ENCODE measurements at places on chromosomes 7 and 10.

GRCh38 chr7:4805110-4805983 lies 29.9 kb downstream of the AP5Z1 start:
- H3K27me3 ChIP-seq, result no peaks in the 10 kb centered on the region
- DNase-seq, result no peak
- no peak overlapping the region for H3K4me3 ChIP-seq
- H3K4me1 ChIP-seq, result no peaks in the 10 kb centered on the region

DNA sequence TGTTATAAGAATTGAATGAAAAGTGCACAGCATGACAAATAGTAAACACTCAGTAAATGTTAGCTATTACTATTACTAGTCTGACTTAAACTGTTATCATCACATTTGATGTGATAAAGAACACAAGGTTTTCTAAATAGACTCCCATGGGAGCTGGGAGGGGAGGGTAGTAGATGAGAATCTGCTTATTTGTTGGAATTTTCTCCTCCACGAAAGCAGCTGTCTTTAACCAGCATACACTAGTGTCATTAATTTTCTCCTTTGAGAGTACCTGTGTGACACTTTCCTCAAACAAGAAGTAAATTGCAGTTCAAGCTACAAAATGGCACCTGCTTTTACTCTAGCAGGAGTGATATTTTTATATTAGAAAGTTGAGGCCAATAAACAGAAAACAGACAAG lies 200.1 kb downstream of the SKAP2 start:
- no peak overlapping the region for H3K27ac ChIP-seq
- no peaks in the 10 kb centered on the region for H3K4me1 ChIP-seq
- no peaks in the 10 kb centered on the region for H3K36me3 ChIP-seq
- DNase-seq, result no peak

GRCh38 chr10:68560943-68561864 lies 1.1 kb downstream of the TET1 start:
- H3K4me3 ChIP-seq, result peak overlapping the region; percentile 78
- H3K4me1 ChIP-seq, result peaks cover 3% of the 10 kb centered on the region
- no peaks in the 10 kb centered on the region for H3K27me3 ChIP-seq
- no peak for DNase-seq
- H3K27ac ChIP-seq, result no peak overlapping the region

GRCh38 chr7:114818501-114818900 lies 103.4 kb upstream of the MDFIC start:
- H3K27me3 ChIP-seq, result no peaks in the 10 kb centered on the region
- no peak overlapping the region for H3K4me3 ChIP-seq
- H3K4me1 ChIP-seq, result no peaks in the 10 kb centered on the region
- no peak overlapping the region for H3K27ac ChIP-seq

- no peak for DNase-seq
- no peaks in the 10 kb centered on the region for H3K4me1 ChIP-seq
- H3K27ac ChIP-seq, result no peak overlapping the region
- H3K36me3 ChIP-seq, result no peaks in the 10 kb centered on the region
- no peak overlapping the region for H3K4me3 ChIP-seq
Observed at GRCh38 chr10:128337860-128338378, 211.7 kb upstream of the MKI67 start.

- no peak overlapping the region for H3K27ac ChIP-seq
- H3K36me3 ChIP-seq, result no peaks in the 10 kb centered on the region
- no peak for DNase-seq
- H3K4me1 ChIP-seq, result no peaks in the 10 kb centered on the region
Observed at GRCh38 chr10:71029907-71030306, 141.5 kb upstream of the PCBD1 start.

DNA sequence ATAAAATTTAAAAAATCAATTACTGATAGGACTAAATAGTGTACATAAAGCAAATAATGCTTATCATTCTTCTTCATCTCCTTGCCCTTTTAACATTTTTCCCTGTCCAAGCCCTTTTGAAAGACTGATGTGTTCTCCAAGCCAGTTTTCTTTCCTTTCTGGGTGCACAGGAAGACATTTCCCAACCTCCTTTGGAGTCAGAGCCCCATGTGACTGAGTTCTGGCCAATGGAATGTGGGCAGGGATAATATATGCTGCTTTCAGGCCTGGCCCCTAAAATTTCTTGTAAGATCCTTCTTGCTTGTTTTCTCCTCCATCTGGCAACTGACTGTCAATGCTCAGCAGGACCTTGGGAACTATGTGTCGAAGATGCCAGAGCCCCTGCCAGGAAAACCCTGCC lies 197.5 kb downstream of the EMX2 start:
- H3K4me3 ChIP-seq, result no peak overlapping the region
- H3K4me1 ChIP-seq, result 0 out of 2 replicates have a peak, but pooled peaks cover 2% of the 10 kb centered on the region
- no peaks in the 10 kb centered on the region for H3K36me3 ChIP-seq
- H3K27me3 ChIP-seq, result peaks cover 4% of the 10 kb centered on the region
- H3K27ac ChIP-seq, result no peak overlapping the region

- H3K27ac ChIP-seq, result no peak overlapping the region
- DNase-seq, result no peak
- H3K4me1 ChIP-seq, result no peaks in the 10 kb centered on the region
Observed at GRCh38 chr10:49579621-49580020, 30.5 kb upstream of the SLC18A3 start.

DNA sequence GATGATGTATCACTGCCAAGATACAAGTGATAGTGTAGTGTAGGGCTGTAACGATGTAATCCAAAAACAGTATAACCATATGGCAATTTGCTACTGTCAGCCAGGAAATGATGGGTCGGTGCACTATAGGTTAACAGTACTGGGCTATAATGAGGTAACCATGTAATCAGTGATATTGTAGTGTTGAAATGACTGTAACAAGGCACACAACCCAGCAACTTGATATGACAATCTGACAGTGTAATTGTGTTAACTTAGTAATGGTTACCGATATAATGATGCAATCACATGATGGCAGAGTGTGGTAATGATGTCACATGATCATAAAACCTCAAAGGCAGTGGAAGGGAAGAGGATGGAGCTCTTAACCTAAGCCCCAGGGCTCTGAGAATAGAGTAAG lies 73.8 kb upstream of the SLF2 start:
- no peak for DNase-seq
- no peak overlapping the region for H3K4me3 ChIP-seq
- no peaks in the 10 kb centered on the region for H3K36me3 ChIP-seq
- H3K27me3 ChIP-seq, result peaks cover 1% of the 10 kb centered on the region

DNA sequence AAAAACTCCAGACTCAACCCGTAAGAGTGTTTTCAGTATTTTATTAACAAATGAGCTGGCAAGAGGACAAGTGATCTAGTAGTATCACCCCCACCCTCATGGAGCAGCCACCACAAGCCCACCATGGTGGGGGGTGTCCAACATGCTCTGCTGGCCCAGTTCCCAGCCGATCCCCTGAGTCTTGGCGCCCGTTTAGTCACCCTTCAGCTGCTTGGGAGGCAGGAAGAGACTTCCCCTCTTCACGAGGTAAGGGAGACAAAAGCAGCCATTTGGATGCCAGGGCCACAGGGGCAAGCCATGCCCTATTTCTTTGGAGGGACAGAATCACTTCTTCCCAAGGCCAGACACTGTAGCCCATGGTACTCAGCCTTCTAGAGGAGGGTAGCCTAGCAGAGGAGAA lies 54.1 kb downstream of the NOD1 start:
- no peak for DNase-seq
- H3K4me3 ChIP-seq, result no peak overlapping the region
- H3K27me3 ChIP-seq, result no peaks in the 10 kb centered on the region
- H3K27ac ChIP-seq, result no peak overlapping the region
- no peaks in the 10 kb centered on the region for H3K36me3 ChIP-seq

GRCh38 chr10:119177708-119178371 lies 772 bp downstream of the PRDX3 start:
- no peaks in the 10 kb centered on the region for H3K27me3 ChIP-seq
- H3K4me3 ChIP-seq, result peak overlapping the region; percentile 81
- H3K4me1 ChIP-seq, result no peaks in the 10 kb centered on the region
- no peak for DNase-seq

GRCh38 chr7:139523199-139523941 lies at the start of gene CLEC2L:
CLEC2L (plus strand) TSS chr7:139523685; CDS start chr7:139523928, 243 bp downstream.
- no peaks in the 10 kb centered on the region for H3K36me3 ChIP-seq
- H3K4me3 ChIP-seq, result peak within 1 kb of the TSS; percentile 47
- no peak within 1 kb of the TSS for H3K27ac ChIP-seq

DNA sequence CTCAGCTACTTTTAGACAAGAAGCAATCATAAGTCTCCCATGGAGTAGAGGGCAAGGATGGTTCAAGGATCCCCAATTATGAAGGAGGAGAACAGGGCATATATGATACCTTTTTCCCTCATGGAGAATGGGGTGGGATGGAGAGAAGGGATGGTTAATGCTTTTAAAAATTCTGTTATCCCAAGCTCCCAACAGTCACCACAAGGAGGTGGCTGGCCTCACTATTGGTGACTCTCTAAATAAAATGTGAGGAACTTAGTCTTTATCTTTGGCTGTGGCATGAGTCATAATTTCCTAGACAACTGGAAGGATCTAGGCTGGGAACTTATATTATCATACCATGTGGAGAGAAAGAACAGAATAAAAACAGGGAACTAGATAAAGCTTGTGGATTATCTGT lies 297.0 kb downstream of the PHTF2 start:
- no peaks in the 10 kb centered on the region for H3K4me1 ChIP-seq
- H3K36me3 ChIP-seq, result no peaks in the 10 kb centered on the region
- no peak for DNase-seq
- no peak overlapping the region for H3K4me3 ChIP-seq

DNA sequence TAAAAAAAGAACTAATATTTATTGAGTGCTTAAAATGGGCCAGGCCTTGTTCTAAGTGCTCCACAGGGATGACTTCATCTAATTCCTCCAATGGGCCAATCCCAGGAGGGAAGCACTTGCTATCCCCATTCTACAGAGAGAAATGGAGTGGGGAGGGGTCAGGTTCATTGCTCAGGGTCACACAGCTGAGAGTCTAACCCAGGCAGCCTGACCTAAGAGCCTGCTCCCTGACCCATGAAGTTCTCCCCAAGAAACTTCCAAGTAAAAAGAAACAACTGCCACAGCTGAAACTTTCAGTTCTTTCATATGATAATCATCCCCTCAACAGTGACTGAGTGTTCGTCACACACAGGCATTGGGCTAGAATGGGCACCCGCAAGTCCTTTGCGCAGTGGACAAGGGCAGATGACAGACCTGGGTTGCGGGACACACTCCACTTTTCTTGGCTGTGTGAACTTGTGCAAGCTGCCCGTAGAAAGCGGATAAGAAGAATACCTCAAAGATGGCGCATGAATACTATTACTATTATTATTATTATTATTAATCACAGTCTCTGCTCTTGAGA lies 39.7 kb downstream of the BEND7 start:
- no peaks in the 10 kb centered on the region for H3K4me1 ChIP-seq
- no peak overlapping the region for H3K27ac ChIP-seq
- H3K36me3 ChIP-seq, result no peaks in the 10 kb centered on the region

- peak overlapping the region; percentile 97 for H3K4me3 ChIP-seq
- H3K4me1 ChIP-seq, result no peaks in the 10 kb centered on the region
- H3K27me3 ChIP-seq, result no peaks in the 10 kb centered on the region
Observed at GRCh38 chr7:105532709-105533460, 884 bp downstream of the RINT1 start.

DNA sequence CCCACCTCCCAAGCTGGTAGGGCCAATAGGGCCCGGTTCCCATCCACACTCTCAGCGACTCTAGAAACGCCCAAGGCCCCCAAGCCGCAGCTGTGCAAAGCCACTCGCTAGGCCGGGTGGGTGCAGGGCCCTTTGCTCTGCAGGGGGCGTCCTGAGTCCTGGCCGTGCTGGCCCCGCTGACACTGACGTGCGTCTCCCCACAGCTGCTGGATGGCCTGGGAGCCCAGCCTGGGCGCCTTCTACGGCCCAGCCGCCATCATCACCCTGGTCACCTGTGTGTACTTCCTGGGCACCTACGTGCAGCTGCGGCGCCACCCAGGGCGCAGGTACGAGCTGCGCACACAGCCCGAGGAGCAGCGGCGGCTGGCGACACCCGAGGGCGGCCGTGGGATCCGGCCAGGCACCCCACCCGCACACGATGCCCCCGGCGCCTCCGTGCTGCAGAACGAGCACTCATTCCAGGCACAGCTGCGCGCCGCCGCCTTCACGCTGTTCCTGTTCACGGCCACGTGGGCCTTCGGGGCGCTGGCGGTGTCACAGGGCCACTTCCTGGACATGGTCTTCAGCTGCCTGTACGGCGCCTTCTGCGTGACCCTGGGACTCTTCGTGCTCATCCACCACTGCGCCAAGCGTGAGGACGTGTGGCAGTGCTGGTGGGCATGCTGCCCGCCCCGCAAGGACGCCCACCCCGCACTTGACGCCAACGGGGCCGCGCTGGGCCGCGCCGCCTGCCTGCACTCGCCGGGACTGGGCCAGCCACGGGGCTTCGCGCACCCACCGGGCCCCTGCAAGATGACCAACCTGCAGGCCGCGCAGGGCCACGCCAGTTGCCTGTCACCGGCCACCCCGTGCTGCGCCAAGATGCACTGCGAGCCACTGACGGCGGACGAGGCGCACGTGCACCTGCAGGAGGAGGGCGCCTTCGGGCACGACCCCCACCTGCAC lies 31.6 kb upstream of the KNDC1 start:
- no peak overlapping the region for H3K4me3 ChIP-seq
- H3K27me3 ChIP-seq, result no peaks in the 10 kb centered on the region
- no peak for DNase-seq
- H3K4me1 ChIP-seq, result no peaks in the 10 kb centered on the region
- no peak overlapping the region for H3K27ac ChIP-seq
- H3K36me3 ChIP-seq, result no peaks in the 10 kb centered on the region

GRCh38 chr10:11782793-11783557 lies 40.2 kb upstream of the PROSER2 start:
- no peaks in the 10 kb centered on the region for H3K4me1 ChIP-seq
- H3K27ac ChIP-seq, result no peak overlapping the region
- H3K4me3 ChIP-seq, result no peak overlapping the region
- H3K27me3 ChIP-seq, result no peaks in the 10 kb centered on the region
- no peaks in the 10 kb centered on the region for H3K36me3 ChIP-seq
- no peak for DNase-seq

GRCh38 chr7:6917258-6917657 lies 91.2 kb upstream of the CCZ1B start:
- DNase-seq, result no peak
- H3K27ac ChIP-seq, result no peak overlapping the region
- H3K4me3 ChIP-seq, result no peak overlapping the region
- no peaks in the 10 kb centered on the region for H3K27me3 ChIP-seq

GRCh38 chr7:87152897-87153641 lies 816 bp downstream of the DMTF1 start:
- H3K27me3 ChIP-seq, result no peaks in the 10 kb centered on the region
- H3K36me3 ChIP-seq, result no peaks in the 10 kb centered on the region
- no peak overlapping the region for H3K27ac ChIP-seq
- H3K4me3 ChIP-seq, result peak overlapping the region; percentile 90
- H3K4me1 ChIP-seq, result no peaks in the 10 kb centered on the region

All from iPS DF 6.9 (cell line).